ENCODE measurements at places on chromosomes 12 and 14. TPM values are rescaled to one million over a fixed set of nuclear protein-coding genes. Genes with fewer than 3 reads are reported as not detected.

DNA sequence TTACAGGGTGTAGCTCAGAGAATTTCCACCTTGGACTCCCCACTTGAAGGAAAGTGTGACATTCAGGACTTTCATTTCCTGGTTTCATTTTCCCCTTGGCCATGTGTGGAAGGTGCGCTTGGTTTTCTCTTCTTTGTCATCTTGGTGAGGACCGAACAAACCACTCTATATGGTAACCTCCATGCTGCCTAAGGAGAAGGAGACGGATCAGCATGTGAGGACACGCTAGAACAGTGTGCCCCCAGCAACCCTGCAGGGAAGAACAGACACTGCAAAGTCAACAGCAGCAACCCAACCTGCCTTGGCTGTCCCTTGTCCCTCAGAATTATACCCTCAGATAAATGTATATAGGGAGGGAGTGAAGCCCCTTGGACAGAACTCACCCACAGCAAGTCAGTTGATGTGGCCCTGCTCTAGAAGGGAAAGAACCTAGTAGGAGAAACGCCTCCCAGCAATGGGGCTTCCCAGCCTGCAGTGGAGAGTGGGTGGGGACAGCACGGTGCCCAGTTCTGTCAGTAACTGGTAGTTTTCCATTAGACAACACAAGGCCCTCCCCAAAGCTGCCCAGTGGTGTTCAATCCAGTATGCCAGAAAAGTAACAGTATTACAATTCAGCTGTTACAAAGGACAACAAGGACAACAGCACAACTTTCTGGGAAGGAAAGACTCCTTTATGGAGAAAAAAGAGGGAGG, 18.9 kb upstream of the COCH start:
- no peak overlapping the region for H3K4me3 ChIP-seq
- no peak overlapping the region for H3K27ac ChIP-seq
- H3K27me3 ChIP-seq = peaks cover 2% of the 10 kb centered on the region
- H3K36me3 ChIP-seq = no peaks in the 10 kb centered on the region

- H3K36me3 ChIP-seq = no peaks in the 10 kb centered on the region
- no peaks in the 10 kb centered on the region for H3K27me3 ChIP-seq
- peak overlapping the region; percentile 2 for H3K4me3 ChIP-seq
- H3K4me1 ChIP-seq = peaks cover 19% of the 10 kb centered on the region
Measured at GRCh38 chr12:64181430-64182291, 40.4 kb downstream of the KICS2 start.

GRCh38 chr12:12819221-12819620, 6.1 kb downstream of the DDX47 start:
- H3K4me1 ChIP-seq = peaks cover 78% of the 10 kb centered on the region
- no peaks in the 10 kb centered on the region for H3K27me3 ChIP-seq
- peak overlapping the region; percentile 99 for H3K27ac ChIP-seq
- no peak overlapping the region for H3K4me3 ChIP-seq
- peaks cover 34% of the 10 kb centered on the region for H3K36me3 ChIP-seq

DNA sequence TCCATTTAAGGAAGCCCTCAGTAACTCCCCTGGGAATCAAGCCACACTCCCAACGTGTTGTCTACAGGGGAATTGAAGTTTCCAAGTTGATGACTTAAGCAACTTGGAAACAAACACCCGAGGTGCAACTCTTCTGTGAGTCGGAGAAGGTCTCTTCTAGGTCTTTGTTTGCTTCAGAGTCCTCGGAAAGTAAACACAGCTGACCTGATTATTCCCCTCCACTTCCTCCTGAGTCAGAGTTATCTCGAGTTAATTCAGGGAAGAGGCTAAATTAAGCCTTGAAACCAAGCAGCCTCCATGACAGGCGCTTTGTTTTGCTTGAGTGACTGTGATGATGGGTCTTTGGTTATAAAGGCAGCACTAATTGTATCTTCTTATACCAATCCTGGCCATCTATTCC, 41.8 kb downstream of the TUNAR start:
- no peaks in the 10 kb centered on the region for H3K36me3 ChIP-seq
- H3K4me1 ChIP-seq = no peaks in the 10 kb centered on the region
- no peak overlapping the region for H3K4me3 ChIP-seq
- DNase-seq = no peak
- H3K27ac ChIP-seq = no peak overlapping the region

- H3K27ac ChIP-seq = no peak overlapping the region
- H3K36me3 ChIP-seq = peaks cover 24% of the 10 kb centered on the region
- no peaks in the 10 kb centered on the region for H3K27me3 ChIP-seq
- H3K4me1 ChIP-seq = no peaks in the 10 kb centered on the region
- H3K4me3 ChIP-seq = no peak overlapping the region
Measured at GRCh38 chr14:51715742-51716141, 64.0 kb downstream of the FRMD6 start.

DNA sequence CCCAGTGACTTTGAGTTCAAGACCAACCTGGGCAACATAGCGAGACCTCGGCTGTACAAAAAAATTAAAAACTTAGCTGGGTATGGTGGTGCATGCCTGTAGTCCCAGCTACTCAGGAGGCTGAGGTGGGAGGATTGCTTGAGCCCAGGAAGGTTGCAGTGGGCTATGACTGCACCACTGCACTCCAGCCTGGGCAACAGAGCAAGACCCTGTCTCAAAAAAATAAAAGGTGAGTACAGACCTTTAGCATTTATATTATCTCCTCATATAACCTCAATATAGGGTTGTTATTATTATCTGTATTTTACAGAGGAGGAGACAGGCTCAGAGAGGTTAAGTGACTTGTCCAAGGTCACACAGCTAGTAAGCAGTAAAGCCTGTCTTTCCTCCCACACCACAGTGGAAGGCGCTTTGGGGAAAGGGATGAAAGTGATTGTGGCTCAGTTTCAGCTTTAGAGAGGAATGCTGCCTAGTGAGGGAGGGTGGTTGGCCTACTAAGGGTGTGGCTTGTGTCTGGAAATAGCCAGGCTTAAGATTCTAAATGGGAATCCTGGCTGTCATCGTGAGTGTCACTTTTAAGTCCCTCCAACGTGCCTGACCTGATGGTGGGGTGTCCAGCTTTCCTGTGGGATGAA, 7.2 kb downstream of the TPCN1 start:
- no peaks in the 10 kb centered on the region for H3K27me3 ChIP-seq
- no peak overlapping the region for H3K4me3 ChIP-seq
- H3K4me1 ChIP-seq = peaks cover 4% of the 10 kb centered on the region
- DNase-seq = no peak

DNA sequence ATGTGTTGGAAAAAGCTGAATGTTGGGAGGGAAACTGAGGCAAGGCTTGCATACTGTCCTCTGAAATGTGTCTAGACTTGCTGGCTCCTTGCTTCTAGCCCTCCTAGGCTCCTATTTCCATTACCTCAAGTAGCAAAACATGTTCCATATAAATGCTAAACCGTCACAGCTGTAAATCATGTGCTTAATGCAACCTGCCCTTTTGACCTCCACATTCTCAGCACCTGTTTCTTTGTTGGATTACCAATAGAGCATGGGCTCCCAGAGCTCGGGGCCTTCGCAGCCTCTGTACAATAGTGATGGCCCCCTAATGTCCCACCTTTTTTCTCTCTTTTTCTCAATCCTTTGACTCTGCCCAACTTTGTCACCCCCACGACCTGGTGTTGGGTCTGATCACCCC, 23.3 kb downstream of the RERGL start:
- H3K4me3 ChIP-seq = no peak overlapping the region
- no peak for DNase-seq
- H3K27me3 ChIP-seq = no peaks in the 10 kb centered on the region
- H3K4me1 ChIP-seq = no peaks in the 10 kb centered on the region
- H3K36me3 ChIP-seq = no peaks in the 10 kb centered on the region

DNA sequence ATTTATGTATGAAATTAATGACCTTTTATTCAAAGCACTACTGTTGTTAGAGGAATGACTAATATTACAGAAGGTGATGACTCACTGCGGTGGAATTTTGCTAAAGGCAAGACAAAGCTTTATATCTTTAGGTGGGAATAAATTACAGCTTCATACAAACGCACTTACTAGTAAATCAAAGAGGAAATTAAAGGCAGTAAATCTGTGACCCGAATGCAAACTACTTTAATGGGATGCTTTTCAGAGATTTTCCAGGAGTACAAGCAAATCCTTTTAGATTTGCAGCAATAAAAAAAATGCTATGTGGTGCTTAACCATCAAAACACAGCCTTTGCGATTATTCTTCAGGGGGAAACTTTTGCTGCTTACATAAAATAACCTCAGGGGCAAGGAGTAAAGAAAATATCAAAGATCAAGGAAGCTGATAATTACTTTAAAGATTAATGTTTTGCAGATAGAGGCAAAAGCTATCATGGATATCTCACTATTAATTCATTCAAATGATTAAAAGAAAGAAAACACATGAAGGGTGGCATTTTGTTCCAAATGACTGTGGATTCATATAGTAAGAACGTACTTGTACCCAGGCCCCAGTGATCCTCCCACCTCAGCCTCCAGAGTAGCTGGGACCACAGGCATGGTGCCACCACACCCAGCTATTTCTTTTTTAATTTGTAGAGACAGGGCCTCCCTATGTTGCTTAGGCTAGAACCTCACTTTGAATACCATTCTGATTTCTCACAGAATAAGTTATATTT, 98.9 kb downstream of the DENND5B start:
- no peaks in the 10 kb centered on the region for H3K27me3 ChIP-seq
- peak; percentile 77 for DNase-seq
- peaks cover 38% of the 10 kb centered on the region for H3K4me1 ChIP-seq
- peak overlapping the region; percentile 82 for H3K27ac ChIP-seq
- H3K36me3 ChIP-seq = no peaks in the 10 kb centered on the region
- peak overlapping the region; percentile 3 for H3K4me3 ChIP-seq

GRCh38 chr14:74568380-74568649, 43.7 kb downstream of the LTBP2 start:
- no peaks in the 10 kb centered on the region for H3K36me3 ChIP-seq
- no peak for DNase-seq
- no peaks in the 10 kb centered on the region for H3K27me3 ChIP-seq

Gene INSM2
- not detected for total RNA-seq

Gene ACACB
- total RNA-seq = 12.3 TPM

Gene MOK
- total RNA-seq = 9.8 TPM

Gene FLVCR2
- 9.7 TPM for total RNA-seq

Data from Panc1 (cell line).